Activated naive CD8-positive, alpha-beta T cell treated with anti-CD3 and anti-CD28 coated beads for 36 hours (primary cell): ENCODE measurements at places on chromosomes 5 and 9. TPM values are rescaled to one million over a fixed set of nuclear protein-coding genes. Genes with fewer than 3 reads are reported as not detected.

DNA sequence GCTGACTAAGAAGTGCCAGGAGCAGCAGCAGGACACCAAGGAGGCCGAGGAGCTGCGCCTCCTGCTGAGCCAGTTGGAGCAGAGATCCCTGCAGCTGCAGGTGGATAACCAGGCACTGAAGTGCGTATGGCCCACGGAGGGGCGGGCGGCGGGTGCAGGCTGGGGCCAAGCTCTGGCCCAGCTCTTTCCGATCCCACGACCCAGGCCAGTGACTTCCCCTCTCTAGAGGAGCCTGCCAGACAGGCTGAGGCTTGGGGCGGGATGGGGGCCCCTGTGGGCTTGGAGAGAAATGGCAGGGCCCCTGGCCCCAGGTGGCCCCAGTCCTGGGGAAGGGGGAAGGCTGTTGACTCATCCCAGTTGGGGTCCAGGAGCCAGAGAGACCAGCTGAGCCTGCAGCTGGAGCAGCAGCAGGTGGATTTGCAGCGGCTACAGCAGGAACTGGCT, 3.6 kb downstream of the PTRH1 start:
- H3K36me3 ChIP-seq: peaks cover 6% of the 10 kb centered on the region
- no peak overlapping the region for H3K27ac ChIP-seq
- no peaks in the 10 kb centered on the region for H3K27me3 ChIP-seq
- no peak overlapping the region for H3K4me3 ChIP-seq

- no peaks in the 10 kb centered on the region for H3K4me1 ChIP-seq
- no peaks in the 10 kb centered on the region for H3K36me3 ChIP-seq
- no peak overlapping the region for H3K27ac ChIP-seq
- no peak for DNase-seq
Measured at GRCh38 chr5:57987552-57987951, 472.3 kb downstream of the PLK2 start.

GRCh38 chr5:180590543-180591310, 572 bp downstream of the SCGB3A1 start:
- H3K4me3 ChIP-seq: peak overlapping the region; percentile 47
- DNase-seq: peak; percentile 21
- H3K36me3 ChIP-seq: no peaks in the 10 kb centered on the region
- no peak overlapping the region for H3K27ac ChIP-seq
- H3K27me3 ChIP-seq: peaks cover 27% of the 10 kb centered on the region
- peaks cover 16% of the 10 kb centered on the region for H3K4me1 ChIP-seq

GMCL2 gene
- not detected for total RNA-seq

DNA sequence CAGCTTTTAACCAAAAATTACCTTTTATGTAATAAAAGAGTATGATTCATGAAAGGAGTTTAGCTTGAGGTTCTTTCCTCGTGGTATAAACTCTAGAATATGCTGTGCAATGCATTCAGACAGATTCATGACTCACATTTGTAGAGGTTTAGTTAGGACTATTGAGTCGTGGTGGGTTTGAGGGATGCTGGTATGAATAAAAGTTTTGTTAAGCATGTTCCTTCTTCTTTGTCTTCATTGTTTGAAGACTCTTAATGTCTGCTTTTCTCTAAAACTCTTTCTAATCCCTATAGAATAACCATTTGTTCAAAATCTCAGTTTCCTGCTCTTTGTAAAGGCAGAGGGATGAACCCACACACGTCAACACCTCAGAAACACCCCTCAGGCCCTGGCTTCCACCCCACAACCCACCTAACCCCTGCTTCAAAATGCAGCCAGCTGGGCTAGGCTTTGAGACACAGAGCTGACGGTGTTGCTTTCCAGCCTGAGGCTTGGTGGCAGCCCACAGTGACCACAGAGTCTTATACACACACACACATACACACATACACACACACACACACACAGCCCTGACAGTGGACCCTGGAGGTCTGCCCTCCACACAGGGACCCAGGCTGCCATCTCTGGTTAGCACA, 69.0 kb upstream of the IRX1 start:
- no peaks in the 10 kb centered on the region for H3K4me1 ChIP-seq
- H3K27ac ChIP-seq: no peak overlapping the region
- no peak overlapping the region for H3K4me3 ChIP-seq

GRCh38 chr5:35902046-35902672, 36.3 kb downstream of the CAPSL start:
- no peak overlapping the region for H3K4me3 ChIP-seq
- peaks cover 19% of the 10 kb centered on the region for H3K36me3 ChIP-seq
- H3K27me3 ChIP-seq: no peaks in the 10 kb centered on the region

ADCY2 gene
- total RNA-seq: not detected

GRCh38 chr9:89002987-89003386, 11.7 kb downstream of the S1PR3 start:
- no peak overlapping the region for H3K4me3 ChIP-seq
- peaks cover 31% of the 10 kb centered on the region for H3K27me3 ChIP-seq
- peaks cover 3% of the 10 kb centered on the region for H3K4me1 ChIP-seq
- no peak for DNase-seq
- no peak overlapping the region for H3K27ac ChIP-seq
- H3K36me3 ChIP-seq: no peaks in the 10 kb centered on the region

- no peak for DNase-seq
- H3K4me3 ChIP-seq: no peak overlapping the region
- no peaks in the 10 kb centered on the region for H3K4me1 ChIP-seq
Measured at GRCh38 chr5:31086839-31087415, 106.6 kb upstream of the CDH6 start.

DNA sequence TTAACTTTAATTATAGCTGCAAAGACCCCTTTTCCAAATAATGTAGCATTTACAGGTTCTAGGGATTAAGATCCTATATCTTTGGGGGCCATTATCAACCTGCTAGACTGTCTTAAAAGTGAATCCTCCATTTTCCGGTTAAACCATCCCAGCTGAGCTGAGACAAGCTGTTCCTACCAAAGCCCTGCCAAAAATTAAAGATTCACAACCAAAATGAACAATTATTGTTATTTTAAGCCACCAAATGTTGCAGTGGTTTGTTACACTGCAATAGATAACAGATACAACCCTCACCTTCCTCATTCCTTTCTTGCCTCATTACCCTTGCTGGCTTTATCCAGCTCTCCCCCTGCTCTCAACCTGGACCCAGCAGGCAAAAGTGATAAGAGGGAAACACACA, 343.4 kb downstream of the CDK5RAP2 start:
- no peak overlapping the region for H3K4me3 ChIP-seq
- H3K36me3 ChIP-seq: no peaks in the 10 kb centered on the region
- peaks cover 6% of the 10 kb centered on the region for H3K27me3 ChIP-seq
- no peak overlapping the region for H3K27ac ChIP-seq
